ENCODE measurements at places on chromosomes 7 and 10.

- no peak for DNase-seq
Measured at GRCh38 chr10:69329721-69330178, 51.5 kb downstream of the HK1 start.

GRCh38 chr10:30992681-30993080 lies 39.0 kb downstream of the ZNF438 start:
- DNase-seq, result no peak

- no peak for DNase-seq
Measured at GRCh38 chr7:15584575-15584974, 22.8 kb upstream of the AGMO start.

GRCh38 chr10:63064706-63065105 lies 68.4 kb upstream of the NRBF2 start:
- no peak for DNase-seq

- DNase-seq, result no peak
Measured at GRCh38 chr7:27351786-27352185, 109.2 kb downstream of the EVX1 start.

- DNase-seq, result peak; percentile 32
Measured at GRCh38 chr10:60611291-60611747, 167.0 kb upstream of the CDK1 start.

DNA sequence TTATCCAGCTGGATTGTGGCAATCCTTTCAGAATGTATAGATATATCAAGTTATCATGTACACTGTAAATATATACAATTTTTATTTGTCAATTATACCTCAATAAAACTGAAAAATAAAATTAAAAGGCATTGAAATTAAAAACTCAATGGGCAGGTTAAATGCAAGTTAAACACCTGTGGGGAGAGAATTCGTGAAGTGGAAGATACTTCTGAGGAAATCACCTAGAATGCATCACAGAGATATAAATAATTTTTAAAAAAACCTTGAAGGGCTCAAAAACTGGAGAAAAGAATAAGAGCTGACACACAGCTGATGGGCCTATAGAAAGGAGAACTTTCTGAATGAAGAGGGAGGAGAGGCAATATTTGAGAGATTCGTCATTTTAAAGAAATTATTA lies 37.2 kb upstream of the DRGX start:
- DNase-seq, result no peak

DNA sequence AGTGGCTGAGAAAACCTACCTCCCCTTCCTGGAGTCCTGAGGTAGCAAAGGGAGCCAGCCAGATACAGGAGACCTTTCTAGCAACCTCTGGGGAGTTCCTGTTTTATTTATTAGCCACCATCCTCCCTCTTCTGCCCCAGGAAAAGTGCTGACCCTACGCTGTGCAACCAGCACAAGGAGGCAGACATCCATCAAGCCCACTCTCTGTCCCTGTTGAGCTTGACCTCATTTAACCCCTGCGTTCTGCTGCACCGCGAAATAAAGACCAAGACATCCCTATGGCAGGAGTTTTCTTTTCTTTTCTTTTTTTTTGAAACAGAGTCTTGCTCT lies 25.3 kb upstream of the ANKRD2 start:
- no peak for DNase-seq
